DND-41 (cell line): ENCODE measurements at places on chromosomes 3 and 15.
A peak's percentile ranks its signal among the peaks of the same experiment; 100 is the strongest.

- no peak for DNase-seq
These were observed 73.7 kb downstream of the PLD1 start for GRCh38 chr3:171736556-171736955.

DNA sequence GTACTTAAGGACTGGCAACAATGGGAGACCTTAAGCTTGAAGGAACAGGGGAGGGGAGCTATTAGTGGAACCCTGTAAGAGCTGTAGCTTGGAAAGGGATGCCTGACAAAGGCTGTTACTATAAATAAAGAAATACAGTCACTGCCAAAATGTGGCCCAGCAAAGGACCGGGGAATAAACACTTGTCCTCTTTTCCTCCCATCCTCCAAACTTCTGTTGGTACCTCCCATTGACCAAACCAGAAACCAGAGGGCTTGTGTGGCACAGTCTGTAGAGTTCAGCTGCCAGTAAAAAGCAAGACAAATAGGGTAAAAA is 25.1 kb upstream of the TCF12 start:
- DNase-seq: no peak

DNA sequence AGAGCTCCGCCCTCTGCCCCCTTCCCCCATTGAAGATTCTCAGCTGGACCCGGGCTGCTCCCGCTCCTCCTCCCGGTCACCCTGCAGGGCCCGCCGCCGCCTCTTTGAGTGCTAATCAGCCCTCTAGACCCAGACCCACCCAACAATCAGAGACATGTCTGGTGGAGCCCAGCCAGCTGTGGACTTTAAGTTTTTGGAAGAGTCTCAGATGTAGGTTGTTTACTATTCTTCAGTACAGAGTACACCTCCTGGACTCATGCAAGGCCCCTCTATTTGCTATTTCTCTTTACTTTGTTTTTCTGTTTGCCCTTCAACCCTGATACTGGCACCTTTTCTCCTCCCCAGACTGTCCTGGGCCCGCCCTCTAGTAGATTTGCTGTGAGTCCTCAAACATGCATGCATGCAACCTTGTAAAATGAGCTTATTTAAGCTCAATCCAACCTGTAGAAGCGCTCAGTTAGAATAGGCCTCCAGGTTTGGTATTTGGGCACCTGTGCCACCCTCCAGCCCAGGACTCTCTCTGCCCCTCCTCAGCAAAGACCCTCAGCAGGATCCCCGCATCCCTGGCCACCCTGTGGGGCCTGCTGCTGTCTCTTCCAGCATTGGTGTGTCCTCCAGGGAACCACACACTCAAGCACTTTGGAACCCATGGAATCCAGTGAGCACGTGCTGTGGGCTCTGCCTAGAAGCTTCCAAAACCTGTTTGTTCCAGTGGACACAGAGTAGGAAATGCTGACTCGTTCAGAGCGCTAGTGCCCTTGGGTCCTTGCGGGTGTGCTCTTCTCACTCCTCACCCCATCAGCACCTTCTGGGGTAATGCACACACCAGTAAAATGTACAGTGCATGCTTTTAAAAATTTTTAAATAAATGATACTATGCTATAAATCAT is 4.6 kb downstream of the PRR23E start:
- no peak for DNase-seq

GRCh38 chr15:74320352-74321247 is 46.8 kb downstream of the CYP11A1 start:
- peak; percentile 37 for DNase-seq

DNA sequence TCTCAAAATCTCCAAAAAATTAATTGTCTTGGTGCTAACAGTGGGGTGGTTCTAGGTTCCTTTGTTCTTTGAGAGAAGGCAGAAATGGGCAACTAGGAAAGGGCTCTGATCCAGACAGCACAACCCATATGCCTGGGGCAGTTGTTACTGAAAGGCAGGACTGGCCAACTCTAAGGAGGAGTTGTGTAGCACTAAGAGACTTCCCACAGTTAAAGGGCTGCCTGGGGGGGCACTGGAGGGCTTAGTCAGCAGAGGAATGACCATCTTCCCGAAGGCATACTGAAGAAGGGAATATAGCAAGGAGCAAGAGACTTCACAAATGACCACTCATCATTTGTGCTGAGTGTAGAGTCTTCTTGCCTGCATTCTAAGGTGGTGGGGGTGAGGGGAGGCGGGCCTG is 15.8 kb downstream of the ILDR1 start:
- no peak for DNase-seq

DNA sequence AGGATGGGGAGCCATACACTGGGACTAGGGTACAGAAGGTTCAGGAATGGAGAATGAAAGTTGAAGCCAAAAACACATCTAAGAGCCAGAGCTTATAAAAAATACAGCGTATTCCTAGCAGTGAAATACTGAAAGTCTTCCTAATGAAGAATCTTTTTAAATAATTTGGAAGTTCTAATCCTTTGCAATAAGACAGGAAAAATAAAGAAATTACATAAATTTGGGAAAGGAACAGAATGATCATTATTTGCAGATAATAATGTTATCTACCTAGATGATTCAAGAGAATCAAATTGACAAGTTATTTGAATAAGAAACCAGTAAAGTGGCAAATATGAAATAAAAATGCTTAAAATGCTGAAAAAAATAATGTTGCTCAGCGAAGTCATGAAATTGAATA is 32.3 kb upstream of the NR2F2 start:
- no peak for DNase-seq

DNA sequence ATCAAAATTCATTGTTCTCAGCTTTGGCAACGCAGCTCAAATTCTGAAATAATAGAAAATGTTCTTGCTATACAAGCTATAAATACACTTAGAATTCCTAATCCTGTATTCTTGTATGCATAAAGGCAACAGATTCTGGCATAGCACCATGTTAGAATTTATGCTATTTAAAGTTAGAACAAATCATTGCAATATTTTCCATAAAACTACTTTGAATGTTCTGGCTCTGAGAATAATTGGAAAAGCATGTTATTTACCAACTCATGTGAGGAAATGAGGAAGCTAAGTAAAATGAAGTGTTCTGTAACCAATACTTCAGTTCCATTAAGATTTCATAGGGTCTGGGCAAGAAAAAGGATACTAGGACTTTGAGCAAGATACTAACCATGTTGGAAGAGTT is 888.9 kb downstream of the SQOR start:
- DNase-seq: no peak

DNA sequence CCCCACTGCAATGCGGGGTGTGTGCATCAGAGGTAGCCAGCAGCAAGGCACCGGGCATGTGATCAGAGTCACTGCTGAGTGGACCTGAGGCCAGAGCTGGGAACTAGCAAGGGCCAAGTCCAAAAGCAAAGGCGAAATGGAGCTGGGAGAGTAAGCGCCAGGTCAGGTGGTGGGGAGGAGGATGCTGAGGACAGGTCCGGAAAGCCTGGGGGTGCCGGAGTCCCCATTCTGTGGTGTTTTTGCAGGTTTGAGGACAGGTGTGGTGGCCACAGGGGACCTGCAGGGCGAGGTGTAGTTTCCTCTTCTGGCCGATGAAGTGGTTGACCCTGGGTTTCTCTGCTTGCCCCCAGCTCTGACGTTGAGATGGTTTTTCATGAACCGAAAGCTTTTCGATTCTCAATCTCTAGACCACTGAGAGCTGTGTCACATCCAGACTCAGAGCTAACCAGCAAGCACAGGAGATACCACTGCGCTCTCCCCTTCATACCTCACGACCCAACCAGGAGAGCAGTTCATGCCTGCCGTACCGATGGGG is 35.0 kb upstream of the HES1 start:
- DNase-seq: no peak

GRCh38 chr15:70765504-70766281 is 2.3 kb upstream of the UACA start:
- no peak for DNase-seq

DNA sequence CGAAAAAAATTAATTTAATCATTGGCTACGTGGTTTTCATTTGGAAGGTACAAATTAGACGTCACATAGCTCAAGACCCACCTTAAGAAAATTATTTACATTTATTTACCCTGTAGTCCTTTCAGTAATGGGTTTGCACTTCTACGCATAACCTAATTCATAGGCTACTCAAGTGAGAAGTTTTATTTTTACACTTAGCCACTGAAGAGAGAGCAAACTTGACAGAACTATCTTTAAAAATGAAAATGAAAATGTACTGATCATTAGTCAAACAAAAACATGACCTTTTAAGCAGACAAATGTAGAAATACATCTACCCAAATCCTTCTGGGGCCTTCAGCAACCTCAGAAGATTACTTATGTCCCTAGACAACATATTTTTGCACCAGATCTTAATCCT is 269.4 kb upstream of the TTC14 start:
- no peak for DNase-seq
